Colonic mucosa (tissue), 4 donors: ENCODE measurements at places on chromosomes 13 and 19. TPM values are rescaled to one million over a fixed set of nuclear protein-coding genes. Genes with fewer than 3 reads are reported as not detected.

DNA sequence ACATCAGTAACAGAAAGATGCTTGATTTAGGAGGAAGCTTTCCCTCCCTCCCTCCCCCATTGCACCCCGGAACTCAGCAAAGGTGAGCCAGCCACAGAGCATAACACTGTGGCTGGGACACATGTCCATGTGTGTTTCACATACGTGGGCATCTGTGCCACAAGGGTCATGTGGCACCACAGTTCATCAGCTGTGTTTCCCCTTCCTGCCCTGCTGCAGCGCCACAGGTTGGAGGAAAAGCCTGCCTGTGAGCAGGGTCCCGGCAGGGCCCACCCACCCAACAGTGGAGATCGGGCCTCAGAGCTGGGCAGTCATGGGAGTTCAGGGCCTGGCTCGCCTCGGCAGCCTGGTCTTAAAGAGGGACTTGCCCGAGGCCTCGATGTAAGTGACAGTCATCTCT lies 2.8 kb downstream of the ACP5 start:
- DNase-seq: no peak

The CABP5 gene
- total RNA-seq: not detected

- no peak for DNase-seq
These were observed 12.3 kb downstream of the TMEM150B start for GRCh38 chr19:55312621-55313512.

DNA sequence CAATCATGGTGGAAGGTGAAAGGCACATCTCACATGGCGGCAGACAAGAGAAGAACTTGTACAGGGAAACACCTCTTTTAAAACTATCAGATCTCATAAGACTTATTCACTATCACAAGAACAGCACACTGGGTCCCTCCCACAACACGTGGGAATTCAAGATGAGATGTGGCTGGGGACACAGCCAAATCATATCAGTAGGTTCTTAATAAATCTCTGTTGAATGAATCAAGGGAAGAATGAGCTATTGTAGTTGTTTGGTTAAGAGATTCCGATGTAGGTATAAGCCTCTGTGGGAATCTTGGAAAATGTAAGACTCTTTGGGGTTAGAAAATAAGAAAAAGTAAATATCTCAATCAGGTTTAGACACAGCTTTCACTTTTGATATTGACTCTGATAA lies 400.2 kb downstream of the KCNRG start:
- DNase-seq: no peak

DNA sequence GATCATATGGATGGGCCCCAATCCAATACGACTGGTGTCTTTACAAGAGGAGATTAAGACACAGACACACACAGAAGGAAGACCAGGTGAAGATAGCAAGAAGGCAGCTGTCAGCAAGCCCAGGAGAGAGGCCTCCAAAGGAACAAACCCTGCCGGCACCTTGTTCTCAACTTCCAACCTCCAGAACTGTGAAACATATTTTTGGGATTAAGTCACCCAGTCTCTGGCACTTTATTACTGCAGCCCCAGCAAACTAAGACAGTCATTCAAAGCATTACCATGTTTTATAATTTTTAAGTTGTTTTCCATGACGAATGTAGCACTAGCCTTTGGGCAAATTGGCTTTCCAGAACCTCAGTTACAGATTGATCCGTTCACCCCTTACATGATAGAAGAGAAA lies 11.3 kb downstream of the STARD13 start:
- no peak for DNase-seq

DNA sequence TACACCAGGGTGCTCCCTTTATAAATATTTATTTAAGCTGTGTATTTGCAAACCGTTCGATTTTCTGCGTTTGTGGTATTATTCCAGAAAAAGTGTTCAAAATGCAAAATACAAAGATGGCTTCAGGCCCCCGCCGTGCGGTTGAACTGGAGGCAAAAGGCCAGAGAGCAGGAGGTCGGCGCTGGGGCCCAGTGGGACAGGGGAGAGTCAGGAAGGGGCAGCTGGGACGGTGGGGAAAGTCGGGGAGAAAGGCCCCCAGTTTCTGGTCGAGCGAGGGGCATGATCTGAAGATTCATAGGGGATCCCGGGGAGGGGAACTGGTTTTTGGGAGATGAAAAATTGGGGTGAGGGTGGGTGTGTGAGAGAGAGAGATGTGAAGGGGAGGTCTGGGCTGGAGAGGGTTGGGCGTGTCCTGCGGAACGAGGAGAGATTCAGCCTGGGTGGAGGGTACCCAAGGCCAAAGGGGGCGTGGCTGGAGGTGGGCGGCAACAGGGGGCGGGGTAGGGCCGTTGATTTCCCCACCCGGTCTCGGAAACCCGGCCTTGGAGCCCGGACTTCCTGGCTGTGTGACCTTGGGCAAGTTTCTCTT lies 678 bp downstream of the ISOC2 start:
- DNase-seq: peak; percentile 92

The KANK3 gene
- total RNA-seq: 2.7 TPM

The CADM4 gene
- total RNA-seq: 5.8 TPM

GRCh38 chr13:57823704-57824103 lies 192.2 kb downstream of the PCDH17 start:
- no peak for DNase-seq

The ZNF724 gene
- 3.5 TPM for total RNA-seq

GRCh38 chr13:95784900-95785290 lies 108.0 kb downstream of the DNAJC3 start:
- no peak for DNase-seq

GRCh38 chr19:6287269-6287885 lies 7.6 kb upstream of the MLLT1 start:
- no peak for DNase-seq

DNA sequence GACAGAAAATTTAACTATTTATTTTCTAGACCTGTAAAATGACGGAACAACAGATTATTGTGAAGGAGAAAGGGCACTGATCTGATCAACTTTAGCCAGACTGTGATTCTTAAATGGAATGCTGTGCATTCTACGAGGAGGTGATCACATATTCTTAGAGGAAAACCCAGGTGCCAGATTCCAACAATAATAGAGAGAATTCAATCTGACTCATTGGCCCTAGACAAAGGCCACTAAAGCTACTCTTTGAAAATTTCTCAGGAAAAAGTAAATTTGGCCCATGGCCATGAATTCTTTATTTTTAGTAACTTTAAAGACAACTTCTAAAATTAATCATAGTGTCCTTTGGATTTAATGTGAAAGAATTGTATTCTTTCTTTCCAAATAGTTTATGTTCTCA lies 58.6 kb upstream of the POSTN start:
- DNase-seq: no peak

GRCh38 chr19:40627486-40628279 lies 26.5 kb downstream of the LTBP4 start:
- no peak for DNase-seq

- no peak for DNase-seq
These were observed 6.4 kb upstream of the QTRT1 start for GRCh38 chr19:10694706-10695307.

- DNase-seq: no peak
These were observed 40.8 kb downstream of the UNC13A start for GRCh38 chr19:17647071-17648020.

GRCh38 chr19:21568816-21569493 lies 63.6 kb downstream of the ZNF429 start:
- DNase-seq: peak; percentile 93

GRCh38 chr13:97498419-97498818 lies 64.5 kb downstream of the RAP2A start:
- no peak for DNase-seq

DNA sequence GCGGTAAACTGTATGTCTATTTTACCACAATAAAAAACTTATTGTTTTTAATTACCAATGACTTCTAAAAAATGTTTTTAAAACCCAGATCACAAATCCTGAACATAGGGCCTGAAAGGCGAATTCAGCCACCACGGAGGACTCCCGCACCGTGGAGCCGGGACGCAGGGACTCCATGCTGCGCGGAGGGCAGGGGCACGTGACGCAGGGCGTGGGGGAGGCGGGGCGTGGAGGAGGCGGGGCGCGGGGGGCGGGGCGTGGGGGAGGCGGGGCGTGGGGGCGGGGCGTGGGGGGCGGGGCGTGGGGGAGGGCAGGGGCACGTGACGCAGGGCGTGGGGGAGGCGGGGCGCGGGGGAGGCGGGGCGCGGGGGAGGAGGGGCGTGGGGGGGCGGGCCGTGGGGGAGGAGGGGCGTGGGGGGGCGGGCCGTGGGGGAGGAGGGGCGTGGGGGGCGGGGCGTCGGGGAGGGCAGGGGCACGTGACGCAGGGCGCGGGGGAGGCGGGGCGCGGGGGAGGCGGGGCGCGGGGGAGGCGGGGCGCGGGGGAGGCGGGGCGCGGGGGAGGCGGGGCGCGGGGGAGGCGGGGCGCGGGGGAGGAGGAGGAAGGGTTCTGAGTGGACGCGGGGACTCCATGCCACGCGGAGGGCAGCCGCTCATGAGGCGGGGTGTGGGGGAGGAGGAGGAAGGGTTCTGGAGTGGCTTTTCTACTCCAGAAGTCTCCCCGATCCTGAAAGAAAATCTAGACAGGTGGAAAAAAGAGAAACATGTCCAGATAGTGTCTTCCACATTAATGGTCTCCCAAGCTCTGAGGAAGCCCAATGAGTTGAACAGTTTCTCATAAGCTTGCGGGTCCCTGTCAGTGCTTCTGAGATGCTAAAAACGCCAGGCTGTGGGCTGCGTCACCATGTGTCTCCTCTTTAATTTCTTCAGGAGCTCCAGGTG lies 4.4 kb upstream of the PROZ start:
- DNase-seq: peak; percentile 88

The MATK gene
- 0.66 TPM for total RNA-seq

The CEACAM5 gene
- 2,196 TPM for total RNA-seq

- DNase-seq: no peak
These were observed 98.8 kb downstream of the EPSTI1 start for GRCh38 chr13:42893214-42893671.

The LIM2 gene
- total RNA-seq: not detected

The AMH gene
- 0.90 TPM for total RNA-seq

The ZNF540 gene
- total RNA-seq: 1.2 TPM
